ENCODE measurements at places on chromosomes 2 and 18.
A peak's percentile ranks its signal among the peaks of the same experiment; 100 is the strongest.

DNA sequence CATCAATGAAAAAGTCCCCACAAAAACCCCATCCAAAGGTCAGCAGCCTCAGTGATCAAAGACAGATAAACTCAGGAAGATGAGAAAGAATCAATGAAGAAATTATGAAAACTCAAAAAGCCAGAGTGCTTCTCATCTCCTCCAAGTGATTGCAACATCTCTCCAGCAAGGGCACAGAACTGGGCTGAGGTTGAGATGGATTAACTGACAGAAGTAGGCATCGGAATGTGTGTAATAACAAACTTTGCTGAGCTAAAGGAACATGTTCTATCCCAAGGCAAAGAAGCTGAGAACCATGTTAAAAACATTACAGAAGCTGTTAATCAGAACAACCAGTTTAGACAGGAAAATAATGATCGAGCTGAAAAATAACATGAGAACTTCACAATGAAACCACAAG lies 442.8 kb upstream of the SYT4 start:
- no peak for DNase-seq

- no peak for DNase-seq
Observed at GRCh38 chr2:671787-672605, 5.2 kb downstream of the TMEM18 start.

- no peak for DNase-seq
Observed at GRCh38 chr2:127261804-127262406, 32.0 kb downstream of the ERCC3 start.

DNA sequence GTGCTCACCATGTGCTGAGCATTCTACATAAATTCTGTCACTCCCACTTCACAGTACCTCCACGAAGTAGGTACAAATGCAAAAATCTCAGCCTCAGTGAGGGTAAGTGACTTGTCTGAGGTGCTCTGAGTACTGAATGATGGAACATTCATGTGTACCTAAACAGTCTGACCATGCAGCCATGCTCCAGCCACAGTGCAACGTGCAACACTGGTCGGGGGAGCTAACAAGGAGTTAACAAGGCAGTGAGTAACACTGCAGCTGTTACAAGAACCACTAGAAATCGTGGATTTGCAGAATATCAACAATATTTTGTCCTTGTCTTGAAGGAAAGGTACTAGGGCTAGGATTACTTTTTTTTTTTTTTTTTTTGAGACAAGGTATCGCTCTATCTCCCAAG lies 36.6 kb upstream of the NDUFV2 start:
- DNase-seq = no peak

DNA sequence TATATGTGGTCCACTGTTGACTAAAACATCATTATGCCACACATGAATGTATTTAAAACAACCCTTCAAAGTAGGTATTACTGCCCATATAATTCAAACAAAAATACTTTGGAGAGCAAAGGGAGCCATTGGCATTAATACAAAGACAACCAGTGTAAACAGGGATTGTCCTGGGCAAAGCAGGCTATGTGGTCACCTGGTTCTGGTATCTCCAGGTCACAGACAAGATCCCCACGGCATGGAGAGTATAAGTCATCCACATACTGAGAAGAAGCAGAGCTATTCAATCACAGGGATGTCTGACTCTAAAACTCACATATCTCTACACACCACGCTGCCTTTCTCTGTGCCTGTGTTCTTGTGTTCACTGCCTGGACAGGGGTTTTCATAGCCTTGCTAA lies 81.4 kb upstream of the BZW1 start:
- no peak for DNase-seq

DNA sequence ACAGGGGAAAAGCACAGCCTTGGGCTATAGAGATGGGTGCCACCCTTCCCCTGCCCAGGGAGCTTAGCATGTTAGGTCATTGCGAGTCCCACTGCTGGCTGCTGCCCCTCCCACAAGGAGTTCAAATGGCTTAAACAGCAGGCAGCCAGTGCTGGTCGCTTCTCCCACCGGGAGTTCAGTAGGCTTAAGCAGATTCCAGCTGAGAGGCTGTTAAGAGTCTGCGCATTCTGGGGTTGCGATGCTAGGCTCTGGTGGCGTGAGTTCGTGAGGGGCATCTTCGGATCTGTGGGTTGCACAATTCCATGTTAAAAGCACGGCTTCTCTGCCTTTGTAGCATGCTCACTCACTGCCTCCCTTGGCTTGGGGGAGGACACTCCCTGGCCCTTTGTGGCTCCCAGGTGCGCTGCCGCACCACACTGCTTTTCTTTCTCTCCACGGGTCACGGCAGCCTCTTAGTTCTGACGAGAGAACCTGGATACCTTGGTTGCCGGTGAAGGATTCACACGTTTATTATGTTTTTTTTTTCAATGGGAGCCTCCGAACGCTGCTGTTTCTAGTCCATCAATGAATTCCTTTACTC lies 93.2 kb downstream of the UNC80 start:
- no peak for DNase-seq

DNA sequence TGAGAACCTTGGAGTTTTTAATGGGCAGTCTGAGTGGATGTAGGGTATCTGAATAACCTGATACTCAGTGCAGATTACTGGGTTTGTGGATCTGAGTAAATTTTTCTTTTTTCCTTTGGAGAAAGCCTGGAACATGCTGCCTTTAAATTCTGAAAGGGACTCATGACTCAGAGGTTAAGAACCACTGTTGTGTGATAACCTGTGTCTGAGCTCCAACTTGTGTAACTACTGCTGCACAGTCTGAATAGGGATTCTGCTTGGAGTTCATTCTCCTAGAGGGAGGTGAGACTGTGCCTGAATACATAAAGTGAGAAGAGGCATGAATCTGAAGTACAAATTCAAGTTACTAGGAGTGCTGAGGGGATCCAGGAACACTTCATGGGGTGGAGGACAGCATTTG lies 36.2 kb downstream of the KDM3A start:
- no peak for DNase-seq

DNA sequence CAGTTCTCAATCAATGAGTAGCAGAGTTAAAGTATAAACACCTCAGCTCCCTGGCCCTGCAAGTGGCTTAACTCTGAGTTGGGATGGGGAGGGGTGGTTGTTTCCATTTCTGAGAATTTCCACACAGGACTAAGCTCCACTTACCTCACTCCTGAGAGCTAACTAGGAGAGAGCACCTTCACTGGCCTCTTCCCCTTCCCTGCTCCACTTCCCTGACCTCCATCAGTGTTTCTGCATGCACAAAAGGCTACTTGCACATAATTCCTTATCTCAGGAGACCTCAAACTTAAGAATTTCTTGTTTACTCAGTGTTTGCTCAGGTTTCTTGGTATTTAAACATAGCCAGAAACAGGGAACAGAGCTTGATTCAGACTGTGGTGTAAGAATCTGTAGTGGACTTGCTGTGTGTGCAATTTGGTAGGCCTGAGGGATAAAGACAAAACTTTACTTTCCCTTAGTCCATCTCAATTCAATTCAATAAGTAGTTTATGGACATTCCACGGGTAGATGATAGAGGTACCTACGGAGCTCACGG lies 97.2 kb downstream of the PID1 start:
- DNase-seq = no peak

GRCh38 chr2:135960656-135961551 lies 24.5 kb downstream of the DARS1 start:
- peak; percentile 35 for DNase-seq

DNA sequence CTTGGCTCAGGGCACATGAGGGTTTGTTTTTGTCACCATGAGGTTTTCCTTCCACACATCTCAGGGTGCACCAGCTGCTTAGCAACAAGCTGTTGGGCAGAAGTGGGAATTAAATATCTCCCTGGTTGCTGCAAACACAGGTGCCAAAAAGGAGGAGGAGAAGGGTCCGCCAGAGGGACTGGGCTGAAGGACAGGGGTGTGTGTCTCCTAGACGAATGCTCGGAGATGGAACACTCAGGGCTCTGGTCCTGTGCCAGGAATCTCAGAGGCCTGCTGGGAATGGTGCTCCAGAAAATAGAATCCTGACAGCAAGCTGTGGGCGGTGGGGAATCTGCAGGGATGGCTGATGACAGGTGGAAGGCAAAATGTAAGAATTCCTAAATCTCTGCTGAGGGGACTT lies 94.5 kb downstream of the VSNL1 start:
- DNase-seq = peak; percentile 44

DNA sequence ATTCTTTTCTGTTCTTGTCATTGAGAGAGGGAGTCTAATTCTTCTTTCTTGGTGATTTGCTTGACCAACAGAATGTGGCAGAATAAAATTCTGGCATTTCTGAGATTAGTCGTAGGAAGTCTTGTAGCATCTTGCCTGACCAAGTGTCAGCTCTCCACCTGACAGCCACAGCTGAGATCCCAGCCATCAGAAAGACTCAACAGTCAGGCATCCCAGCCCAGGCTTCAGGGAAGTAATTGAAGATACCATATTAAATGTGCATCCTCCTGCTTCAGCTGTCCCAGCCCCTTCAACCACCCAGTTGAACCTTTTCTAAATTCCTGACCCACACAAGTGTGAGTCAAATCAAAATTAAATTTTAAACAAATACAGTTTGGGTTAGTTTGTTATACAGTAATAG lies 208.3 kb downstream of the PIK3C3 start:
- no peak for DNase-seq

GRCh38 chr2:217656316-217656715 lies 346.5 kb downstream of the TNS1 start:
- DNase-seq = no peak

DNA sequence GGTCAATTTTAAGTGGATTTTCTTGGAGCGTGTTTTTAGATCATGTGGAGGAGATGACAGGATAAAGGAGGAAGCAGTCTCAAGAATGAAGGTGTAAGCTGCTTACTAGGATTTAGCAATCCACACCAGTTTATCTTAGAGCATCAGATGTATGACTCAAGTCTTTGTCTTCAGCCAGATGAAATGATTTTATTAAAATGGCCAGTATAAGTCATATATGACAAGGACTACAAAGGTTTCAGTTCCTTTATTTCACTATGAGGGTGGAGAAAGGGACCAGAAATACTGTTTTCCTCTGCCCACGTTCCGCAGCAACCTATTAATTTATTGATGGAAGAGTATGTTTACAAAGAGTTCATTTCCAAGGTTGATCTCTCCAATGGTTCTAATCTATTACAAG lies 970.5 kb upstream of the SLC39A10 start:
- no peak for DNase-seq

DNA sequence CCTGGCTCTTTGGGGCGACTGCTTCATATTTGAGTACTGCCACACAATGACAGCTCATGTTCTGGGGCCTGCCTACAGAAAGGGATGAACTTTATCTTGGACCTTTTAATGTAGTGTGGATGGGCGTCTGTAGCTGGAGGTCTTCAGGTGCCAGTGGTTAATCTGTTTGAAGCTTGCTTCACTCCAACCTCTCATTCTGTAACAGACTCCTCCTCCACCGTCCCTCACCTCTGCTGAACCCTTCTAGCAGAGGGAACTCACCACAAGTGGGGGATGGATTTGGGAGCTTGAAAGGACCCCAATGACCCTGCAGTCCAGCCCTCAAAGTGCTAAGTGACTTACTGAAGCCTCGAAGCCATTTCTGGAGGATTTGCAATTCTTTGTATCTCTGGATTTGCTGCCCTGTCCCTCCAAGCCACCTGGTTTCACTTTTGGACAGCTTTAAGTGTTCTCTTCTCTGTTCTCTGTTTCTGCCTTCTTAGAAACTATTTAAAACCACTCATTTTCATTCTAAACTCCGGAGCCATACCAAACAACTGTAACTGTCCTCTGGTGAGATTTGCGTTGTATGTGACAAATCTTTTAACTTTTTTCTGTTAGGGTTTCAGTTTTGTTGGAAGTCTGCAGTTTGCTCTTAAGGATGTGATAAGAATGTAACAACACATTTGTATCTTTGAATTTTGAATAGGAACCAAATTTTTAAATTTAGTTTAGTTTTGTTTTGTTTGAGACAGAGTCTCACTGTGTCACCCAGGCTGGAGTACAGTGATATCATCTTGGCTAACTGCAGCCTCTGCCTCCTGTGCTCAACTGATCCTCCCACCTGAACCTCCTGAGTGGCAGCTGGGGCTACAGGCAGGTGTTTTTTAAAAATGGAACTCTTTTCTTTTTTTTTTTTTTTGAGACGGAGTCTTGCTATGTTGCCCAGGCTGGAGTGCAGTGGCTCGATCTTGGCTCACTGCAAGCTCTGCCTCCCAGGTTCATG lies 37.0 kb upstream of the CASP8 start:
- DNase-seq = no peak

- DNase-seq = no peak
Observed at GRCh38 chr2:99926986-99927385, 215.4 kb downstream of the AFF3 start.

- DNase-seq = no peak
Observed at GRCh38 chr18:41513438-41513837, 441.6 kb upstream of the PIK3C3 start.

DNA sequence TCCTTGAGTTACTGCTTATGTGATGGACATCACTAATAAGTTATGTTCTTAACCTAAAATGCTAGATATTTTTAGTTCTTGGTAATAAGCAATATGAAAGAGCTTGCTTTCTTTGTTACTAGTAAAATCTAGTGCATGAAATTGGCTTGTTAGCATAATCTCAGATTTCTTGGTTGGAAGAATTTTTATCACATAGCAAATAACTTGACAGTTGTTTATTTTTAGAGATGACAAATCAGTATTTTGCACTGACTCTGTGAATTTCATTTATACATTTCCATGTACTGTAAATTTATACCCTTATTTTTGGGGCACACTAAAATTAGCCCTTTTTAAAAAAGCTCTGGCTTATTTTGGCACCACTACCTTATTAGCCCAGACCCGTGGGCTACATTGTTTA lies 45.6 kb downstream of the LCLAT1 start:
- DNase-seq = no peak

- no peak for DNase-seq
Observed at GRCh38 chr2:74756356-74756890, 77.5 kb upstream of the HK2 start.

DNA sequence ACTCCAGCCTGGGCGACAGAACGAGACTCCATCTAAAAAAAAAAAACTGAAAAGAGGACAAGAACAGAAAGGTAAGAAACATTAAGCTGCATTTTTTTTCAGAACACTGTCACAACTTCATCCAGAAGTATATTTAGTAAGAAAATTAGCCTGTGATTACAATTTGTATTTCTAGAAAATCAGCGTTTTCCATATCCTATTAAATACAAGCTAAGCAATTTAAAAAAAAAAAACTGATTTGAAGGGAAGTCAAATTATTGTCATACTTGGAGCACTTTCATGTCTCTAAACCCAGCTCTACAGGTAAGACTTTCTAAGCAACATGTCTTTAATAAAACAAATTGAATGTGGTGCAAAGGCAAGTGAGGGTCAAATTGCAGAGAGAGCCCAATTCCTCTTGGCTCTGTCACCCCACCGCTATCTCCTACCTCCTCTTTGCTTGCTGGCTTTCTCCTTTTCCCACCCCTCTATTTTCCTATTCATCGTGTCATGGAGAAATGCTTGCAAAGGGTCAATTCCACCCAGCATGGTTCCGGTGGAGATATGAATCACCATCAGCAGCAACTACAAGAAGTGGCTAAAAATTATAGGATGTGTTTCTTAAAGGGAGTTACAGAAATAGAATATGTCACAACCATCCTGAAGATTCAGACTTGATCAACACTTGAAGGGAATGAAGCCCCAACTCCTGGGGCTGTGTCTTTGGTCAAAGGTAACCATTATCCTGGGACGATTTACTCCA lies 68.4 kb upstream of the BCL11A start:
- DNase-seq = no peak

GRCh38 chr2:3117650-3118216 lies 259.9 kb downstream of the EIPR1 start:
- no peak for DNase-seq
